ENCODE measurements at places on chromosomes 5 and 9. TPM values are rescaled to one million over a fixed set of nuclear protein-coding genes. Genes with fewer than 3 reads are reported as not detected.

The RHOBTB3 gene
- 99.4 TPM for total RNA-seq

The PHPT1 gene
- total RNA-seq = 311 TPM

DNA sequence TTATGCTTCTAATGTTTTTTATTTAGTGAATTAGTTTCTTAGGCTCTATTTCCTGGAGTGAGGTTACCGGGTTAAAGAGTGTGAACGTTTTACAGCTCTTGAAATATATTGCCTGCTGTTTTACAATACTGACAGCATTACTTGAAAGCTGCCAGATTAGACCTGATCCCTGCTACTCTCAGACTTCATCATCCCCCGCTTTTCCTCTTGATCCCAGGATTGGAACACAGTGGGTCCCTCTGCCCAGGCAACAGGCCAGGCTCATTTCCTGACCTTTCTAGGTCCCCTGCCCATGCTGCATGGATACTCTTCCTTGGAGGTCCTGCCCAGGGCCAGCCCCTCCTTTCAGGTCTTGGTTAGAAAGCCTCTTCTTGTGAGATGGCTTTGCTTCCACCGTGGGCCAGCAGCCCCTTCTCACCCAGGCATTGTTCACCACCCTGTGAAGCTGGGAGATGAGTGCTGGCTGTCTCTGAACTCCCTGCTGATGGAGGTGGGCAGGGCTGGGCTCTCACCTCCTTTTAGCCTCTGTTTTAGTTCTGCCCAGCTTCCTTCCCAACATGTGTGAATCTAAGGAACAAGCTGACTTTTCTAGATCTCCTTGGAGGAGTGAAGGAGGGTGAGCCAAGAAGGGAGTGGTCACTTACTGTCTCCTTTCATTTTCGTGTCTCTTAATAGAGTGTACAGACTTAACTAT lies 15.5 kb upstream of the FAM120AOS start:
- no peaks in the 10 kb centered on the region for H3K27me3 ChIP-seq
- no peak overlapping the region for H3K27ac ChIP-seq
- H3K36me3 ChIP-seq = peaks cover 14% of the 10 kb centered on the region
- H3K4me1 ChIP-seq = peaks cover 44% of the 10 kb centered on the region
- no peak overlapping the region for H3K4me3 ChIP-seq
- no peak for DNase-seq

GRCh38 chr9:136686794-136687711 lies at the start of gene AGPAT2:
TSS of gene AGPAT2 (minus strand) at chr9:136687457. CDS start at chr9:136687357, 100 bp downstream.
- peak within 1 kb of the TSS; percentile 92 for H3K27ac ChIP-seq
- no peaks in the 10 kb centered on the region for H3K36me3 ChIP-seq
- H3K4me1 ChIP-seq = peaks cover 57% of the 10 kb centered on the region
- no peaks in the 10 kb centered on the region for H3K27me3 ChIP-seq

- H3K27ac ChIP-seq = no peak overlapping the region
- no peaks in the 10 kb centered on the region for H3K36me3 ChIP-seq
- H3K4me3 ChIP-seq = no peak overlapping the region
- no peaks in the 10 kb centered on the region for H3K4me1 ChIP-seq
- no peaks in the 10 kb centered on the region for H3K27me3 ChIP-seq
- no peak for DNase-seq
Observed at GRCh38 chr5:130068101-130068500, 163.8 kb downstream of the CHSY3 start.

- no peaks in the 10 kb centered on the region for H3K36me3 ChIP-seq
- no peaks in the 10 kb centered on the region for H3K27me3 ChIP-seq
- DNase-seq = no peak
- peaks cover 22% of the 10 kb centered on the region for H3K4me1 ChIP-seq
- H3K27ac ChIP-seq = peak overlapping the region; percentile 87
- peak overlapping the region; percentile 90 for H3K4me3 ChIP-seq
Observed at GRCh38 chr5:159262472-159262858, 625 bp upstream of the UBLCP1 start.

GRCh38 chr5:20434786-20435185 lies 446.8 kb upstream of the CDH18 start:
- no peak for DNase-seq
- H3K36me3 ChIP-seq = no peaks in the 10 kb centered on the region
- H3K27me3 ChIP-seq = no peaks in the 10 kb centered on the region
- H3K27ac ChIP-seq = no peak overlapping the region

DNA sequence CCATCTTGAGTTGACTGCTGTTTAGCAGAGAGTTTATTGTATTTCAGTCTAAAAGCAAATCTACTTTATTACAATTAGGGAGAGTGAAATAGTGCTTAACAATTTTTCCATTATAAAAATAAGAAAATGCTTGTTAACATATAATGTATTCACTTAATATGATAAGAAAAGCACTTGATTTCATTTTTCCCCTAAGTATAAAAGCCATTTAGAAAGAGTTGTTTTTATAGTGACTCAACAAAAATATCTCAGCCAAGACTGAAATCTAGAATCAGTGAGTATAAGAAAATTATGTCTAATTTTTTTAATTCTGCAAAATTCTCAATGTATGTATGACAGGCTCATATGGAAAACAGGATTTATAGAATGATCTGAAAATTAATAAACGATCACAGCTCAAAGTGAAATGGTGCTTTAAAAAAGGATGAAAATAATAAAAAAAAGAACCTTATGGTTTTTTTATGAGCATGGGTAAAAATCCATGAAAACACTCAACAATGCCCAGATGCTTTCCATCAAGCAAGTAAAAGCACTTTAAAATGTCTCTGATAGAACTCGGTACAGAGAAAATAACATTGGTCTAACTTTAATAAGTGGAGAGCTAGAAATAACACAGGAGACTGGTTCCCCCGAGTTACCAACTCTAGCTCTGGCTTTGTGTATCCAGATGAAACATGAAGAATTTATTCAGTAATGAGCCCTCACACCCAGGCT lies 1057.8 kb upstream of the WWC1 start:
- H3K27ac ChIP-seq = no peak overlapping the region
- H3K4me3 ChIP-seq = no peak overlapping the region
- H3K27me3 ChIP-seq = no peaks in the 10 kb centered on the region
- H3K36me3 ChIP-seq = no peaks in the 10 kb centered on the region
- H3K4me1 ChIP-seq = no peaks in the 10 kb centered on the region

GRCh38 chr5:139565411-139566305 lies 4.5 kb downstream of the UBE2D2 start:
- H3K36me3 ChIP-seq = peaks cover 11% of the 10 kb centered on the region
- H3K4me3 ChIP-seq = no peak overlapping the region
- peaks cover 45% of the 10 kb centered on the region for H3K4me1 ChIP-seq

- peak overlapping the region; percentile 98 for H3K27ac ChIP-seq
- peak overlapping the region; percentile 80 for H3K4me3 ChIP-seq
Observed at GRCh38 chr5:91383956-91384300, 811 bp upstream of the ARRDC3 start.

DNA sequence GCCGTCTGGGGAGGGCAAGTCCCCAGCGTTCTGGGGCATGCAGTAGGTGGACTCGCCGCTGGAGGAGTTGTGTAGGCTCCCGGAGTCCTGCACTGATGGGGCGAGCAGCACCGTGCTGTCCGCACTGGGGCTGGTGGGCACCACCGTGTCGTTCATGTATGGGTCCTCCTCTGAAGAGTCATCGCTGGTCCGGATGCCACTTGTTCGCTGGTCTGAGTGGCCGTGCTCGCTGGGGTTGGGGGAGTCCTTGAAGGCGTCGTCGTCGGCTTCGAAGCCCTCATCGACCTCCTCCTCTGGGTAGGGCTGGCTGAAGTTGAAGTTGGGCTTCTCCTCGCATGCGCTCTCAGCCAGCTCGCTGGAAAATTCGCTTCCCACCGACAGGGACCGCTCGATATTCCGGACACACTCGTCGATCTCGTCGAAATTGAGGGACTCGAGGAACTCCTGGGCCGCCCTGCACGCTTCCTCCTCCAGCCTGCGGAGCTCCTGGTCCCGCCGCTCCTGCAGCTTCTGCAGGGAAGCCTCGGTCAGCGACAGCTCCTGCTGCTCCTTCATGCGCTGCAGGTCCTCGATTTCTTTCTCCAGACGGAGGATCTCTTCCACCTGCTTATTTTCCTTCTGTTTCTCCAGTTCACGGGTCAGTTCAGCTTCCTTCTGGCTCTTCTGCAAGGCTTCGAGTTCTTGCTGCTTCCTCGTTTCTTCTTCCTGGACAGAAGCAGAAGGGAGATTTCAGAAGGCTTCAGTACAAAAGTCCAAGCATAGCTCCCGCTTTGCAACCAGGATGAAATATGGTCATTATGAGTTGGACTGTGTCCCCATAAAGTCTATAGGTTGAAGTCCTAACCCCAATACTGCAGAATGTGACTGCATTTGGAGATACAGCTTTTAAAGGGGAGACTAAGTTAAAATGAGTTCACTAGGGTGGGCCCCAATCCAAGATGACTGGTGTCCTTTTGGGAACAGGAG lies 84.6 kb upstream of the RETREG1 start:
- H3K4me3 ChIP-seq = no peak overlapping the region
- H3K27me3 ChIP-seq = no peaks in the 10 kb centered on the region
- peaks cover 11% of the 10 kb centered on the region for H3K4me1 ChIP-seq
- no peak overlapping the region for H3K27ac ChIP-seq
- no peaks in the 10 kb centered on the region for H3K36me3 ChIP-seq
- DNase-seq = no peak

- H3K27ac ChIP-seq = no peak overlapping the region
- no peaks in the 10 kb centered on the region for H3K36me3 ChIP-seq
- no peak for DNase-seq
- peaks cover 9% of the 10 kb centered on the region for H3K4me1 ChIP-seq
Observed at GRCh38 chr5:6483880-6484382, 35.3 kb downstream of the UBE2QL1 start.

DNA sequence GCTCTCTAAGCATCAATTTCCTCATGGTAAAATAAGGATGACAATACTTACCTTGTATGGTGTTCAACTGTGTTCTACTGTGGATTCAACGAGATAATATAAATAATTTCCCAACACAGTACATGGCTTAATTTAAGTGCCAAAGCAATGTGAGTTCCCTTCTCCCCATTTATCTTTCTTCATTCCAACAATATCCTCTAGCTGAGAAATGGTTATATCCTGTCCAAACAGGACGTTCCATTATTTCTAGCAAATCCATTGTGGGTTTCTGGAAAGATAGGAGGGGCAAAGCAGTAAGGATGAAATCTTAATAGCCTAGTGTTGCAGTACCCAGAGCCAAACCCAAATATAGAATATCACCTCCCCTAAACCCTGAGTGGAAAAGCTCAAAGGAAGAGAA lies 22.0 kb downstream of the ABCA1 start:
- peak overlapping the region; percentile 74 for H3K27ac ChIP-seq
- peaks cover 79% of the 10 kb centered on the region for H3K4me1 ChIP-seq
- no peak overlapping the region for H3K4me3 ChIP-seq
- no peak for DNase-seq

DNA sequence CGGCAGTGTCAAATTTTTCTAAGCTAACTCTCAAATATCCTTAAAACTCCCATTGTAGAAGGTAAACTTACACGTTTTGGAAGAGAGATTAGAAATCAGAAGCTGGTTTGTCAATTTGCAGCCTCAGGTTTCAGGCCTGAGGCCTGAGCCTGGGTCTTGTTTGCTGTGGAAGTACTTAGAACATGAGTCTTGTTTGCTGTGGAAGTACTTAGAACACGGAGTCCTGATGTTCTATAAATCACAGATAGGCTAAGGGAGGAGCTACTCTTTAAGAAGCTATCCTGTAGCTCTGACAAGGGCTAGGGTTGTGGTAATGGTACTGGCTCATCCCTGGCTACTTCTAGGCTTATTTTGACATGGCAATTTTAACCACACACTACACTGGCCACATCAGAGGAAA lies 97.8 kb downstream of the FBXW11 start:
- peaks cover 29% of the 10 kb centered on the region for H3K36me3 ChIP-seq
- no peaks in the 10 kb centered on the region for H3K27me3 ChIP-seq
- no peak overlapping the region for H3K4me3 ChIP-seq
- DNase-seq = no peak
- peaks cover 46% of the 10 kb centered on the region for H3K4me1 ChIP-seq

Data from heart right ventricle (tissue), 16 donors.